ENCODE measurements at places on chromosomes 11 and 22. TPM values are rescaled to one million over a fixed set of nuclear protein-coding genes. Genes with fewer than 3 reads are reported as not detected.

The SYT13 gene
- total RNA-seq, result not detected

The ST14 gene
- total RNA-seq, result not detected

The LRRC32 gene
- total RNA-seq, result 10.8 TPM

The SLCO2B1 gene
- 0.05 TPM for total RNA-seq

The SBF1 gene
- total RNA-seq, result 152 TPM

The RRP8 gene
- total RNA-seq, result 26.9 TPM

The NLRP14 gene
- 0.39 TPM for total RNA-seq

The OR56A1 gene
- not detected for total RNA-seq

The DDX17 gene
- total RNA-seq, result 423 TPM

The CYB5R2 gene
- total RNA-seq, result 1.7 TPM

The MIEF1 gene
- 41.8 TPM for total RNA-seq

The ZP1 gene
- 0.66 TPM for total RNA-seq

The DAGLA gene
- 0.09 TPM for total RNA-seq

The HTR3A gene
- total RNA-seq, result not detected

The TREH gene
- total RNA-seq, result not detected

The KRTAP5-9 gene
- total RNA-seq, result 0.18 TPM

All from T-helper 2 cell treated with Interferon-gamma antibody and Interleukin-4, amounts not matched to agents 100 ng/mL and 5 ng/mL, for 36 hours (primary cell).